ENCODE measurements at places on chromosomes 6 and 20.

GRCh38 chr6:16950302-16950701, 151.5 kb upstream of the STMND1 start:
- DNase-seq, result no peak

- no peak for DNase-seq
These were observed 37.3 kb downstream of the KIF13A start for GRCh38 chr6:17950095-17950494.

DNA sequence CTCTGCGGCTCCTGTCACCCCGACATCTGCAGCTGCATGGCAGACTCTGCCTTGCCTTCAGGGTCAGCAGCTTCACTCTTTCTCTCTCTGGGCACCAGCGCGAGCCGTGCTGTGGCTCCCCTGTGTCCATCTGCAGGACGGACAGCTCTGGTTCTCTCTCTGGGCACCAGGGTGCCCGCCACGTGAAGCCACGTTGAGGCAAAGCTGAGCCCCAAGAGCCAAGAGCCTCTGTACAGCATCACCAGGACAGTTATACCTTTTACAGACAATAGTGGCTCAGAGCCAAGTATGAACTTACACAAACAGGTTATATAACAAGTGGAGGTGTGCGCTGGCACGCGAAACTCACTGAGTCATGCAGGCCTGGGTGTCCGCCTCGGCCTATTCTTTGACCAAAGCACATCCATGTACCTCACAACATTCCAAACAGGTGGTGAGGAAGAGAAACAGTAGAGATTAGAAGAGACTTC, 50.8 kb downstream of the FAM50B start:
- DNase-seq, result no peak

GRCh38 chr6:160201061-160201460, 57.6 kb downstream of the SLC22A2 start:
- DNase-seq, result no peak

DNA sequence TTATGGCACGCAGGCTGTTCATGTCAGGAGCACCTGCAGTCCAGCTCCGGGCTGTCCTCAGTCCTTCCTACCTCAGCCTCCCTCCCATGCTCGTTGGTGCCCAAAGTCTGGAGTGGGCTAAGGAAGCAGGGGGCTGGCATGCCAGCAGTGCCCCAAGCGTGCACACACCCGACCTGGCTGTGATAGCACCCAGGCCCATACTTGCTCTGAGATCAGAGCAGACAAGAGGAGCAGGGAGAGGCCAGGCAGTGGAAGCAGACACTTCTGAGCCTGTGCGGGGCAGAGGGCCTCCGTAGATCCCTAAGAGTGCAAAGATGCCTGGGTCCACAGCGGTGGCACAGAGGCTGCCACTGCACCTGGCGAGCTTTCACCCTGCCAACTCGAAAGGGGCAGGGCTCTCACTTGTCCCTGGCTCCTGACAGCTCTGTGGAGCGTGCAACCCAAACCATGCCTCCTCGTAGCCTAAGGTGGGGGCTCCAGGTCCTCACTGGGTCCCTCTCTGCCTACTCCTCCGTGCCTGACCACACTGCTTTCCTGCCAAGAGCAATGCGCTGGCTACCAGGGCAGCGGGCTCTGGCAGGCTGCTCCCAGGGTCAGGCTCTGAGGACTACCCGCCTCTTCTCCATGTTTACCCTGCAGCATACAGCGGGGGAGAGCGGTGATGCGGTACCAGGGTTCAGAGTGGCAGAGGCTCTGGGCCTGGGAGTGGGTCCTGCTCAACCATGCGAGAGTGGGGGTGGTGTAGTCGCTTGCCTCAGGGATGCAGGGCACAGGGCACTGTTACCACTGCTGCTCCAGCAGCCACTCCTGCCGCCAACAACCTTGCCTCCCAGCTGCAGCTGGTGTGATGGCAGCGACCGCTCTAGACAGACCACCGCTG, 59.5 kb downstream of the MANEA start:
- no peak for DNase-seq

Measured in activated CD4-positive, alpha-beta T cell treated with anti-CD3 and anti-CD28 coated beads, Interleukin-2, Interleukin-6, amounts not matched to agents 100 ng/mL and 50 ng/mL, durations not matched to agents 16 hours and 8 hours (primary cell).